ENCODE measurements at places on chromosomes 1 and 21. TPM values are rescaled to one million over a fixed set of nuclear protein-coding genes. Genes with fewer than 3 reads are reported as not detected.

SLC30A7 gene
- total RNA-seq = 47.4 TPM

NBPF6 gene
- total RNA-seq = not detected

TMCO4 gene
- total RNA-seq = 21.1 TPM

TMEM52 gene
- 5.7 TPM for total RNA-seq

IL22RA1 gene
- 0.12 TPM for total RNA-seq

FOXO6 gene
- total RNA-seq = 0.93 TPM

OR2L8 gene
- not detected for total RNA-seq

FNDC10 gene
- total RNA-seq = not detected

CD84 gene
- 10.6 TPM for total RNA-seq

LCE1E gene
- total RNA-seq = not detected

LAPTM5 gene
- total RNA-seq = 205 TPM

TENT5C gene
- 6.5 TPM for total RNA-seq
